ENCODE measurements at places on chromosomes 6 and 20.
A peak's percentile ranks its signal among the peaks of the same experiment; 100 is the strongest.

GRCh38 chr20:45964006-45964400 is 8.0 kb downstream of the ZNF335 start:
- no peak for DNase-seq

- DNase-seq = no peak
Observed at GRCh38 chr20:14879839-14880238, 542.4 kb upstream of the FLRT3 start.

- DNase-seq = no peak
Observed at GRCh38 chr20:48745330-48745729, 82.5 kb downstream of the PREX1 start.

DNA sequence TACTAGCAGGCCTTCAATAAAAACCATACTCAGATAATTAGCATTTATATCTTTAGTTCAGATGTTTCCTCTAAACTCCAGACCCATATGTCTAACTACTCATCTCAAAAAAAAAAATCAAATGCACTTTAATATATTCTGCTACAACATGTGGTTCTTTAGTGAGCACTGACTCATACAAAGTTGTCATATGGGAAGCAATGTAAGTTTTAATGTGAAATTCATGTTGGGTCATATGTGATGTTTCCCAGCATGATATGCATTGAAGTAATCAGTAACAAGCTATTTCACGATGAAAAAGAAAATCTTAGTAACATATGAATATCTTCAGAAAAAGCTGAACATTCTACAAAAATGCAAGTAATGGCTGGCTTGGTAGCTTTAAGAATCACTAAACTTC is 859.7 kb upstream of the ADGRB3 start:
- DNase-seq = no peak

- DNase-seq = no peak
Observed at GRCh38 chr6:89749918-89750317, 69.7 kb downstream of the MDN1 start.

- no peak for DNase-seq
Observed at GRCh38 chr6:117200067-117200466, 65.3 kb upstream of the VGLL2 start.

DNA sequence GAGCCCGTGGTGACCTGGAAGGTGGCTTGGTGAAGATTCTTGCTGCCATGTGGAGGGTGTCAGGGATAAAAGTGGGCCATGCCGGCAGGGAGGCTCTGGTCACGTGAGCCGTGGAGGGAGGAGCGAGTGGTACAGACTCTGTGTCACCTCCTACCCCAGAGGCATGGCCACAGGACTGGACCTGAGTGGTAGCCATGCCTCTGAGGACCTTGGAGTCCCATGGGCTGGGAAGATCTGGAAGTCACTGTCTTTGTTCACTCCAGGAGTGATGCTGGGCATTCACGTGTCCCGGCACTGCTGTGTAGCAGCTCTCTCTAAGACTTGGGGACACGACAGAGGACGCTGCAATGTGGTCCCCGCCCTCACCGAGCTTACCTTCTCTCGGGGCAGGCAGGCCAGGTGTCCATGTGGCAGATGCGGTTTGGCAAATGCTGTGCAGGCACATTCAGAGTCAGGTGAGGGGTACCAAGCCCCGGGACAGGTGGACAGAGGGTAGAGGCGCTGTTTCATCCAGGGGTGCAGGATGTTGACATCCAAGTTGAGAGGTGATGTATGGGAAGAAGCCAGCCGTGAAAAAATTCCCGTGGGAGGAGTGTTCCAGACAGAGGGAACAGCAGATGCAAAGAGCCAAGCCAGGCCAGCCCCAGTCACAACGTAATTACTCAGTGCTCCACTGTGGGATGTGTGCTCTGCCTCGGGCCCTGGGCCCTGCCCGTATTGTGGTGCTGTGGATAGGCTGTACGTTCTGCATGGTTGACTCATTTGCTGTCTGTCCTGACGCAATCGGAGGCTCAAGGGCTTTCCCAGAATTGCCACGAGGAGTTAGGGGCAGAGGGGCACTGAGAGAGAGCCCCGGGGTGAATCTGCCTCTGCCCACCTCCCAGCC is 307.8 kb downstream of the TAF4 start:
- DNase-seq = no peak

DNA sequence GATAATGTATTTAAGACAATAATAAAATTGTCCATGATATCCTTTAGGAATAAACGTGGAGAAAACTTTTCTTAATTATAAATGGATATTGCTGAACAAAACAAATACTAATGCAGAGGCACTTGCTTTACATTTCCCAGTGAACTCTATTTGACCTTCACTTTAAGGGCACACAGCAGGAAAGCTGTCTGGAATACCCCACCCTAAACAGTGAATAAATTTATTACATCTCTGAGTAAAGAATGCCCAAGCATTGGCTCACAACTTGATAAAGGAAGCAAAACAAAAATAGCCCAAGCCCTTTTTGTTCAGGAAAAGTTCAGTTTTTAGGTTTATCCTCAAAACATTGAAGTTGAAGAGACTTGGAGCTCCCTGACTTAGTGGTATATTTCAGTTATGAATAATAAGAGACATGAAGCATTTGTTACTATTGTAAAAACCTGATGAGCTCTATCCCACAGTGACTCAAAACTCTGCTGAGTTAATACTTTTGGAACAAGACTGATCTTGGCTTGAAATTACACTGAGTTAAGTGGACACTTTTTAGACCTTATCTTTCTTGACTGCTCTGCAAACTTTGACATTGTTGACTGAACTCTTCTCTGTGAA is 353.9 kb downstream of the BCKDHB start:
- no peak for DNase-seq

DNA sequence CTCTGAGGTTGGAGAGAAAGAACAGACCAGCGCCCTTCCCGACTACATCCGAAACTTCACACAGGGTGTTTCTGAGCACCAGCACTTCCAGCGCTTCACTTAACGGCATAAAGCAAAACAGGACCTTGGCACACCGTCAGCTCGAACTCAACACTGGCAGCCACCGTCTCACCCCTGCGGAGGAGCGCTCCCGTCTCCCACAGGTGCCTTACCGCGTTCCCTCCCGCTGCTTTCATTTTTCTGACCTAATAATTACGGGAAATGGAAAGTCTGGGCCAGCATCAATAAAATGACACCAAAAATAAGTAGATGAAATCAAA is 37.7 kb upstream of the SYNJ2 start:
- no peak for DNase-seq

- no peak for DNase-seq
Observed at GRCh38 chr6:17439243-17439993, 46.0 kb downstream of the CAP2 start.

GRCh38 chr6:16749516-16750485 is 11.5 kb downstream of the ATXN1 start:
- DNase-seq = no peak

DNA sequence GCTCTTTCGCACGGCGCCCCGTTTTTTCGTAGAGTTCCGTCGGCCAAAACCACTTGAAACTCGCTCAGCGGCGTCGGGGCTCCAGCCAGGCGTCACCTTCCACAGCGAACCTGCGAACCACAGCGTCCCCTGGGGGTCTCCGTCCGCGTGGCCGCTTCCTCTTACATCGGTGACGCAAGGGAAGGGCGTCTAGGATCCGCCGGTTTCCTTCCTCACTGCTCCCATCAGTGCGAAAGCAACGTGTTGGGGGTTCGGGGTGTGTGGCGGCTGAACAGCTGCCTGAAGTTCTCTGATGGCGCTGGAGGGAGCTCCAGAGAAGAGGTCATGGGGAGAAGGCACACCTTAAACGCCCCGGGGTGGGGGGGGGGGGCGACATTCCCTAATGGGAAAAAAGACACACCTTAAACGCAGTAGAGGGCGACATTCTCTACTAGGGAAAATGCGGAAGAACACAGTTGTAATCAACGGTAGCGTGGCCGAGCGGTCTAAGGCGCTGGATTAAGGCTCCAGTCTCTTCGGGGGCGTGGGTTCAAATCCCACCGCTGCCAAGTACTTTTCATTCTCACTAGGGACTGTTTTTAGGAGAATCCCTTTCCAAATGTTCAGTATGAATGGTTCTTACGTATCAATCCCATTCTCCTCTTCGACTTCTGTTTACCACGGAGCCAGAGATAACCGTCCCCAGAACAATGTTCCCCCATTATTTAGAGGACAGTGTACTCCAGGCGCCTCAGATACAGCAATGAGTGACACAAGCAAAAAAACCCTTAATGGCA is 16.4 kb downstream of the ZNF311 start:
- DNase-seq = peak; percentile 59

Data from activated gamma-delta T cell treated with Interleukin-2 at 50 U/mL for 16 hours (primary cell).